ENCODE measurements at places on chromosomes 16 and 17.

DNA sequence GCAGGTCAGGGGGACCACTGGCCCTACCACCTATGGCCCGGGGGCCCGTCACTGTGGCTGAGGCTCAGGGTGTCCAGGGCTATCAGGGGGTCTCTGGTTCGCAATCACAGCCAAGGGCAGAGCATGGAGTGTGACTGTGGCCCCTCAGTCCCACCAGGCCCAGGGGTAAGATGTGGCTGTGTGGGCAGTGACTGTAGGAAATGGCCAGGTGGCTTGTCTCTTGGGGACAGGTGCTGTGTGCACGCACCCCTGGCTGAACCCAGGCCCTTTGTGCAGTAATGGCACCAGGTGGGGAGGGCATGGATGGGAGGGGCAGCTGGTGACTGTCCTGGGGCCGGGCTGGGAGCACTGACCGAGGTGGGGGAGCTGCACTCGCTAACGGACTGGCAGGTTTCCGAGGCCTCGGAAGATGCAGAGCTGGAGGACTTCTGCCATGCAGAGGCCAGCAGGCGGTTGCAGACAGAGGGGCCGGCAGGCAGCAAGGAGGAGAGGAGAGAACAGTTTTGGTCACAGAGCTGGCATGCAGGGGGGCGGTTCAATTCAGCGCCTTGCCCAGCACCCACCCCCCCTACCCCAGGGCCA is 18.8 kb downstream of the IL34 start:
- DNase-seq: no peak

DNA sequence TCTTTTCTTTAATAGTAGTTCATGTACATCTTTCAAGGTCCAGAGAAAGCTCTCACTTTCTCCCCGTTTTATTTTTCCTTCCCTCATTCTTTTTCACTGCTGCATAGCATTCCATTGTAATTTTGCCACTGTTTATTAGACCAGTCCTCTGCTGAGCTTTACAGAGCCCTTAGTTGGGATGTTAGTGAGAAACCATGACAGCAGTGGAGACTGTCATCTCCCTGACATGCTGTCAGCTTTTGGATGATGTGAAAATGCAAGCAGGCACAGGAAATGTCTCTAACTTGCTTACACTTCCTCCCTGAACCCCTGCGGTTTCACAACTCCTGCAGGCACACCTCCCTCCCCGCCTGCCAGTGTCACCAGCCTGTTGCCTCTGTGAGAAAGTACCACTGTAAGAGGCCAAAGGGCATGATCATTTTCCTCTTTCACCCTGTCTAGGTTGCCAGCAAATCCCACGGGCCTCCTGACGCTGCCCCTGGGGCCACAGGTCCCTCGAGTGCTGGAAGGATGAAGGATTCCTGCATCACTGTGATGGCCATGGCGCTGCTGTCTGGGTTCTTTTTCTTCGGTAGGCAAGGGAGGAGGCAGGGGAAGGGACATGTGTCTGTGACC is at the start of gene ITGAL:
TSS of gene ITGAL (plus strand) at position 415 of the 615 bp plus-strand sequence. CDS start at position 511, 96 bp downstream.
- DNase-seq: no peak

DNA sequence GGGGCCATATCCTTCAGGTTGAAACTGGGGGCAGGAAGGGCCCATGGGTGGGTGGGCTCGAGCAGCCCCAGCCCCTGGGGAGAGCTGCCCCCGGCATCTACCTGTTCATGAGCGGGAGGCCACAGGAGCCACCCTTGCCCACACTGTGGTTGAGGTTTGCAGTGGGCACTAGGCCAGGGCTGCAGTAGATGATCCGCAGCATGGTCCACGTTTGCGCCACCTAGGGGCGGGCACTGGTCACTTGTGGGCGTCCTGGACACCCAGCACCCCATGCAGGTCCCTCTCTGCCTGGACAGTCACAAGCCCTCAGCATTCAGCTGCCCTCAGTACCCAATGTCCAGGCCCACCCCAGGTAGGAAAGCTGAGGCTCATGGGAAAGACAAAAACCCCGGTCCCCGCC is 1.8 kb upstream of the JMJD8 start:
- DNase-seq: no peak

DNA sequence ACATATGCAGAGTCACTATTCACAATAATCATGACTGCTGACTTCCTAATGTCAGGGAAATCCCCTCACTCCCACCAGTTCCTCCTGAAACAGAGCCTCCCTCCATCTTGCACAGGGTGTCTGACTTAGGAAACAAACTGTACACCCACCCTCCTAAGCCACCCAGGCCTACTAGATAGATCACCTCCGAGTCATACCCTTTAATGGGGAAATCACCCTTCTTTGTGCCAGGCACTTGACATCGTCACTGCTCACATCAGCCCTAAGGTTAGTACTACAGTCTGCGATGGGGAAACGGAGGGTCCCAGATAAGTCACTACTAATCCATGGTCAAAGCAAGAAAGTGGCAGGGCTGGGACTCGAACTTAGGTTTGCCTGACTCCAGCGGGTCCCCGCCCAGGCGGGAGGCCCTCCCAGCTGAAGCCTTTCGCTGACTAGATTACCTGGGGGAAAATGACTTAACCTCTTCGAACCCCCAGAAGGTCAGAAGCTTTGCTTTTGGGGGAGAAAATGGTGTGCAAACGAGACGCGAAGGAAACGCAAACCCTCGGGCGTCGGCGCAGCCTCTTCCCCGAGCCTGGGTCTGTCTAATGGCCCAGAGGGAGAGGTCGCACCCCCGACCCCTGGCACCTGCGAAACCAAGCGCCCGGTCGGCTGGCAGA is 3.4 kb upstream of the MLLT6 start:
- DNase-seq: peak; percentile 32

GRCh38 chr16:47905771-47906170 is 250.0 kb downstream of the ABCC12 start:
- no peak for DNase-seq

DNA sequence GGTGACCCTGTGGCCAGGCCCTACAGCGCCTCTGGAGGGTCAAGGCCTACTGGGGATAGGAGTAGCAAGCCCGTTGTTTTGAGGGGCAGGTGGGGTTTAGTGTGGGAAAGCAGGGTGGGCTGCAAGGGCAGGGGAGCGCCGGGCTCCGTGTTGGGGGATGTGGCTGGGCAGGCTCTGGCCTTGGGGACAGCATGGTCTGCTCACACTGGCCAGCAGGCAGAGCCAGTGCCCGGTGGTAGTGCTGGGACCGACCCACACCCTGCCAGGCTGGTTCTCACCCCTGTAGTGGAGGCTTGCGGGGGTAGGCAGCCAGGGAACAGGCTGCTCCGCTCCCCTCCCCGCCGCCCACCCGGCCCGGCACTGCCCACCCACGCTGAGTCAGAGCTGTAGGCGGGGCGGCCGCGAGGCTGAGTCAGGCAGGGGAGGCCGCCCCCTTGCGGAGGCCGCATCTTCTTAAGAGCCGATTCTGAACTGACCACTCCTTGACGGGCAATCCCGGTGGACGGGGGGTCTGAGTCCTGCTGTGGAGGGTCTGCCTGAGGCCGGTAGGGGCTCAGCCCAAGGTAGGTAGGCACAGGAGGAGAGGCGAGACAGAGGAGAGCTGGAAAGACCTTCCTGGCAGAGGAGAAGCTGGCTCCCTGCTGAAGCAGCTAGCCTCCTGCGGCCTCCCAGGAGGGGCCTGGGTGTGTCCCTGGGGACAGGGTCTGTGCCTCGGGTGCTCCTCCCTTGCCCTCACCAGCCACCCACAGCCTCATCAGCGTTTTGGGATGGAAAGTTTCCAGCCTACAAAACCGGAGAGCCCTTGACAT is 62.4 kb downstream of the BAIAP2 start:
- DNase-seq: no peak

DNA sequence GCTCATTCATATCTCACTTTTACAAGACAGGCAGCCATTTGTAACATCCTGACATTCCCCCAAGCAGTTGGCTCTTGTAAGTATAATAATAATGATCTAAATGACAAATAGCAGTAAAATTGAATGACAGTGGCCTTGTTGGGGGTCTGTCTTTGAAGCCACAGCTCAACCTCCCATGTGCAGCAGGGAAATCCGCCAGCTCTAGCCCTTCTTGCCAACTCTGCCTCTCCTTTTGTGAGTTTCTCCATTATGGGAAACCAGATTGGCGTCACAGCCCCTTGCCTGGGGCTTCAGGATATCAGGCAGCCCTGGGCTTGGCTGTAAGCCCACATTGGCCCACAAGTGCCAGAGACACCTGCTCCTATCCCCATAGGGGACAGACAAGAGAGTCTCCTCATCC is 70.4 kb upstream of the CACNG5 start:
- peak; percentile 81 for DNase-seq

DNA sequence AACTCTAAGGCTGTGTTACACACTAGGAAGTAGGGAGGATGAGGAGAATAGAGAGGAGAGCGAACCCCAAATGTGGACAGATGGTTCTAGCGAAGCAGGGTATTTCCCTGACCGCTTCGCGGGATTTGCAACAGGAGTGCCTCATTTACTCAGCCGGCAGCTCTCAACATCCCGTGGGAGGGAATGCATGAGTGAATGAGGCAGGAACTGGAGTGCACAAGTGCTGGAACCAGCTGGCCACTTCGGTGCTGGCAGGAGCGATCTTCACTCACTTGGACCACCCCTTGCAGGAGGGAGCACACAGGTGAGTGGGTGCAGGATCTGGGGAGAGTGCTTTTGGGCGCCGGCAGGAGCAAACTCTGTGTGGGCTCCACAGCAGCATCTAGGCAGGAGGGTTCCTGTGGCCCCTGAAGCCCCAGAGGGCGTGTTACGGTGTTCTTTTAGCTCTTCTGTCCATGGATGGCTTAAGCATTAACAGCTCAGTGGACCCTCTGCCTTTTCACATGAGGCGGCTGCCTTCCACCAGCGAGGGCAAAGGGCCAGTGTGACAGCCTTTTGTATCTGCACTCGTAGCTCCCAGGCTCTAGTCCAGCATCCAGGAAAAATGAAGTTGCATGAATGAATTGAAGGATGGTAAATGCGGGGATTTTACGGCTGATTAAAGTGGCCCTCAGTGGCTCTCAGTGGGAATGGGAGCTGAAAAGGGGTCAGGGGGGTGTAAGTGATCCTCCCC is 17.4 kb upstream of the ZNHIT3 start:
- no peak for DNase-seq

GRCh38 chr16:50261707-50262235 is 4.6 kb upstream of the ADCY7 start:
- DNase-seq: no peak

DNA sequence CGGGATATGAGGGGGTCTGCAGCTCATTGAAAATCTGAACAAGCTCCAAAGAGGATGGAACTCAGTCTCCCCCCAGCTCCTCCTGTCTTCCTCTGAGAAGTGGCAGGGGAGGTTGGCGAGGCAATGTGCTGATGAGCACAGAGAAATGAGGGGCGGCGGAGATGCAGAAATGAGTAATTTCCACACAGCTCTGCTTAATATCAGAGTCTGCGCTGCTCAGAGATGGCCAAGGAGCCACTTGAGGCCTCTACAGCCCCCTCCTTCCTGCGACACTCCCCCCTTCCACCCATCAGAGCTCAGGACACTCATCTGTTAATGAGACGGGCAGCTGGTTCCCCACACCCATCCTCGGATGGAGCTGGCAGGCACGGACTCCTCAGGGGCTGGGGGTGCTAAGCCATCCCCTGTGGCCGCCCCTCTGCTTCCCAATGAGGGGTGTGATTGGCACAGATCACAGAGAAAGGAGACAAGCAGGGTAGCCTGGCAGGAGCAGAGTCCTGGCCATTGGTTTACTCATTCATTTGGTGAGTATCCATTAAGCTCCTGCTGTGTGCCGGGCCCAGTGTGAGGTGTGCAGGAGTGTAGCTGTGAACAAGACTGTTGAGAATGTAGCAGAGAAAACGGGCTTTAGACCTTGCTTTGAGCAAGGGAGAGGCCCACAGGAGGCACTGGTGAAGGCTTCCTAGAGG is 12.7 kb upstream of the CRHR1 start:
- no peak for DNase-seq

DNA sequence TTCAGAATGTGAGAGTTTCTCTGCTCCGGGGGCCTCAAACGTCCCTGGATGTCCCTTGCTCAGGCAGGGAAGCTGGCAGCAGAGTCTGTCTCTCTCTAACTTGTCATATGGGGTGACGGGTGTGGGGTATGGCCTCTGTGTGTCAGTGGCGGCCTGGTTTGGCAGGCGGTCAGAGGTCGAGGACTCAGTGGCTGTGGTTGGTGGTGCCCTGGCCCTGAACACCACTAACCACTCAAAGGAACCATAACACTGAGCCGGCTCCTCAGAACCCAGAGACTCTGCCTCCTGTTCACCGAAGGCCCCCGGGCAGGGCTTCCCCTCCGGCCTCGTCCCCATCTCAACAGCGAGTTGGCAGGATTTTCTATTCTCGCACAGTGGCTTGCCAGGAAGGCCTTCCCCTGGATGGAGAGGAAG is 677 bp downstream of the P2RX1 start:
- DNase-seq: no peak

DNA sequence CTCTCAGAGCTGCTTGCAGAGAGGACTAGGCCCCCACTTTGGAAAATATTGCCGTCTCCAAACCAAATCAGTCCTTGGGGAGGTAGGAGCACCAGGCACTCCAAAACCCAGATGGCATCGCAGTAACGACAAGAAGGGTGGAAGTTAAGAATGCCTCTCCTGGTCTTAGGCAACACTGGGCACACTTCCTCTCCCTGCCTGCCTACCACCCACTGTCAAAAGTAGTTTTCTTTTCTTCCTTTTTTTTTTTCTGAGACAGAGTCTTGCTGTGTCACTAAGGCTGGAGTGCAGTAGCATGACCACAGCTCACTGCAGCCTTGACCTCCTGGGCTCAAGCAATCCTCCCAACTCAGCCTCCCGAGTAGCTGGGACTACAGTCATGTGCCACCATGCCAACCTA is 47.2 kb downstream of the SRL start:
- DNase-seq: no peak

- no peak for DNase-seq
Measured at GRCh38 chr16:22810226-22810625, 3.7 kb upstream of the HS3ST2 start.

DNA sequence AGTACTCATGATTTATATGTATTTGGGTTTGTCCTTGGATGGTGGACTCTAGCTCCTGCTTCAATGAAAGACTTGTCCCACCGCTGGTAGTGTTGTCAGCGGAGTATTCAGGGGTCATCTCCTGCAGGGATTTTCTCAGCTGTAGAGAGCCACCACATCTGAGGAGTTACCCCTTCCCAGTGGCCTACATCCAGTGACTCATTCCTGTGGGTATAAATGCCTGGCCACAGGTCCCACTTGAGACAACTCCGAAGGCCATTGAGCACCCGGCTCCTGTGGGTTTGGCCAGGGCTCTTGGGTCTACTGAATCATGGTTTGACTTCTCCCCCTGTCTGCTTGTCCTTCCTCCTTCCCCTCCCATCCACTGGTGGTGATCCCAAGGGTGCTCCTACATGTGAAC is 34.6 kb upstream of the WSB1 start:
- no peak for DNase-seq
